ENCODE measurements at places on chromosomes 13 and 19.
A peak's percentile ranks its signal among the peaks of the same experiment; 100 is the strongest.

DNA sequence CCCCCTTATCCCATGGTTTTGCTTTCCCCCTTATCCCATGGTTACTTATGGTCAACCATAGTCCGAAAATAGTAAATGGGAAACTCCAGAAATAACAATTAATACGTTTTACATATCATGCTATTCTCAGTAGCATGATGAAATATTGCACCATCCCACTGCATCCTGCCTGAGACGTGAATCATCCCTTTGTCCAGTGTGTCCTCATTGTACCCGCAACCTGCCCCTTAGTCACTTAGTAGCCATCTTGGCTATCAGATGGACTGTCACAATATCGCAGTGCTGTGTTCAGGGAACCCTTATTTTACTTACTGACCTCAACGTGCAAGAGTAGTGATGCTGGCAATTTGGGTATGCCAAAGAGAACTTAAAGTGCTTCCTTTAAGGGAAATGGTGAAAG lies 10.5 kb upstream of the NBEA start:
- no peak for DNase-seq

DNA sequence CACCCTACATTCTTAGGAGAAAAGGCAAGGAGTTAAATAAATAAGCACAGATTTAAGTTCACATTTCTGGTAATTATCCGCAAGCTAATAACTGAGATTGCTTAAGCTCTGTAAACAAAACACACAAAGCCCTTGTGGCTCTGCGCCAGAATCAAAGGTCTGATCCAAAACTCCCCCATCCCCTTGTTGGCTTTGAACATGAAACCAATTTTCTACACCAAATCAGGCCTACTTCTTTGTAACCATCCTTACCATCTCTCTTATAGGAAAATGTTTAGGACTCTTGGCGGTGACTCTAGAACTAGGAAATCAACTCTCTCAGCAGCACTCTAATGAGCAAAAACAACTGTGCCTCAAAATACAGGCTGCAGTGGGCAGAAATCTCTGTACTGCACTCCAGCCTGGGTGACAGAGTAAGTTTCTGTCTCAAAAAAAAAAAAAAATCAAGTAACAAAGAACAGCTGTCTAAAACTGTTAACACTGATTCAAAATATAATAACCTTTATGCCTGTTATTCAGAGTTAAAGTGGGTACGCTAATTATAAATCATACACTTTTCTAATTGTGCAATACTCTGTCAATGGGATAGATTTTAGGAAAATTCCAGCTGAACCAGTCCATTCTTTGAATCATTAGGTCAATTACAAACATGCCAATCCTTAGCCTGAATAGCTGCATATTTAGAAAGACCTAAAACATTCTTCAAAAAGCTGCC lies 25.8 kb downstream of the ABCC4 start:
- no peak for DNase-seq

GRCh38 chr13:91356919-91357612 lies 9.6 kb downstream of the MIR17HG start:
- no peak for DNase-seq

- DNase-seq, result no peak
Measured at GRCh38 chr19:33957804-33958203, 161.1 kb downstream of the KCTD15 start.

- DNase-seq, result no peak
Measured at GRCh38 chr19:3944018-3944721, 11.3 kb downstream of the NMRK2 start.

- no peak for DNase-seq
Measured at GRCh38 chr13:53045189-53045588, 16.6 kb downstream of the OLFM4 start.

DNA sequence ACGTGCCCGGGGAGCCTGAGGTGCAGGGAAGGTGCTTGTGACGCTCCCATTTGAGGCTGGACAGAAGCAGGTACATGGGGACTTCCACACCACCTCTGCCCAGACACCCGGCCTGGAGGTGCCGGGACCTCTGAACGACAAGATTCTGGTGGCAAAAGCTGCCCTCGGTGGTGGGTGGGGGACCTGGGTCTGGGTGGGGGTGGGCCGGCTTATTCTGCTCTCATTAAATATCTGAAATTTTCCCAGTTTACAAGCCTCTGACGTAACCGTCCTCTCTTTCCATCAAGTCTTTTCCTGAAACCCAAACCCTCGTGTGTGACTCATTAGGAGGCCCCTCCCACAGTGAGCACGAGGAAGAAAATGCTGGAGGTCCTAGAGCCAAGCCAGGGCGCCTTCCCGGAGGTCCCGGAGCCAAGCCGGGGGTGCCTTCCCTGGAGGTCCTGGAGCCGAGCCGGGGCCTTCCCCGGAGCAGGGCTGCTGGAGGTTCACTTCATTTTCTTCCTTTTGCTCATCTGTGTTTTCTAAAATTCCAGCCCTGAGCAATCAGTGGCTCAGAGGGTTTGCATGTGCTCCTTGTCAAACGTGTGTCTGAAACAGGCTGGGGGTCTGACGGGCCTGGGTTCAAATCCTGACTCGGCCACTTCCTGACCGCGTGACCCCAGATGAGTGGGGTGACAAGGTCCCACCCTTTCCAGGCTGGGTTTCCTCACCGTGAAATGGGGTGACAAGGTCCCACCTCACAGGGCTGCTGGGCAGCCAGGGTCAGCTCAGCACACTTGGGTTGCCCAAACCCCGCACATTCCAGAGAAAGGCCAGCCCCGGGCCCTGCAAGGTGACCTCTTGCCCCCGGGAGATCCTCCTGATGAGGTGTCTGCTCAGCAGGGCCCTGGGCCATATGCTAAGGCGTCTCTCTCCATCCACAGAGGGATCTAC lies 10.0 kb downstream of the CFD start:
- DNase-seq, result no peak

GRCh38 chr13:71350886-71351285 lies 516.1 kb downstream of the DACH1 start:
- no peak for DNase-seq

GRCh38 chr13:87356314-87356713 lies 314.9 kb upstream of the SLITRK5 start:
- no peak for DNase-seq

GRCh38 chr13:31107109-31107508 lies 54.6 kb downstream of the HSPH1 start:
- no peak for DNase-seq

DNA sequence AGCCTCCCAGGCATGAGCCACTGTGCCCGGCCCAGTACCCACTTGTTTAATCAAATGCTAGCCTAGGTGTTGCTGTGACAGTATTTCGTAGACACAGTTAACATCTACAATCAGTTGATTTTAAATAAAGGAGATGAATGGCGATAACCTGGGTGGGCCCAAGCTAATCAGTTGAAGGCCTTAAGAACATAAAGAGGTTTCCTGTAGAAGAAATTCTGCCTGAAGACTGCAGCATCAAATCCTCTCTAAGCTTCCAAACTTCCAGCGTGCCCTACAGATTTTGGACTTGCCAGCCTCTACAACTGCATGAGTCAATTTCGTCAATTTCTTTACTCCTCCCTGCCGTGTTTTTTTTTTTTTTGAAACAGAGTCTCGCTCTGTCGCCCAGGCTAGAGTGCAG lies 13.2 kb upstream of the SULT2A1 start:
- DNase-seq, result no peak

- DNase-seq, result no peak
Measured at GRCh38 chr13:78102121-78102677, 183.6 kb upstream of the EDNRB start.

DNA sequence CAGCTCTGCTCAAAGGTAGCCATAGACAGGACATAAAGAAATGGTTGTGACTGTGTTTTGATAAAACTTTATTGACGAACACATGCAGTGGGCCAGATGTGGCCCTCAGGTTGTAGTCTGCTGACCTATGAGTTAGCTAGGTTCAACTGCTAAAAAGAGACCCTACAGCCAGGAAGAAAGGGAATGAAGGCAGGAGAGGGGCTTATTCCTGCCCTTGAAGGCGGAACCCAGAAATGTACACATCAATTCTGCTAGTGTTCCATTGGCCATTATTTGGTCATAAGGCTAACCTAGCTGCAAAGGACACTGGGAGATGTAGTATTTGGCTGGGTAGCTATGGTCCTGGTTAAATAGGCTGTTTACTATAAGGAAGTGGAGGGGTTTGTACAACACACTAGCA lies 18.0 kb downstream of the APBA3 start:
- no peak for DNase-seq

DNA sequence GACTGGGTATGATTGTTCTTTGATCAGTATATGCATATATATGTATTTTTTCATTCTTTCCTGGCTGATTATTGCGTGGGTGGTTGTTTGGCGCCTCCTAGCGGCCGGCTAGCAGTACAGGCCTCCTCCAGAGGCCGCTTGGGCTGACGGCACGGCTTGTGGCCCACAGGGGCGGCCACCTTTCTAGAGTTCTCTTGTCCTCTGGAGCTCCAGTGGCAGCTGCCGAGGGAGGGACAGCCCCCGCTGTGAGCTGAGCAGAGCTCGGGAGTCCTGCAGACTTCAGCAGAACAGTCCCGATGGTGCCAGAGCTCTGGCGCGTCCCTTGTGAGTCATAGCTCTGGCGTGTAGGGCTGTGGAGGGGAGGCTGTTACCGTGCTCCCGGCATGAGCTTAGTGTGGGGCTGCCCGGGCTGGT lies 22.5 kb upstream of the ZNF429 start:
- peak; percentile 65 for DNase-seq

- DNase-seq, result no peak
Measured at GRCh38 chr13:23039266-23039935, 141.4 kb upstream of the SGCG start.

DNA sequence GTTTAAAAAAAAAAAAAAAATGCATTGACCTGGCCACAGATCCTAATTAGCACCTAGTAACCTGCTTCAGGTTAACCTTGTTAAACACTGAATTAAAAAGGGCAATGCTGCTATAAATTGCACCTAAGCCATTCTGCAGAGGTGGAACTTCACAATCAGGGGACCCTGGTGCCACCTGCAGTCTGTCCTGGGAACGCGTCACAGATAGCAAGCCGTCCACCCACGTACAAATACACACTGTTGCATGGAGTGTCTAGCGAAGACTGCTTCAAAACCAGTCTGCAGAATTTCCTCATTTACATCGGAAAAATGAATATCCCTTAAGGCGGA lies 169.3 kb downstream of the COL4A1 start:
- DNase-seq, result no peak

- DNase-seq, result no peak
Measured at GRCh38 chr19:16074488-16075365, 1.6 kb upstream of the TPM4 start.

GRCh38 chr19:46599716-46600373 lies 1.3 kb upstream of the CALM3 start:
- DNase-seq, result no peak

DNA sequence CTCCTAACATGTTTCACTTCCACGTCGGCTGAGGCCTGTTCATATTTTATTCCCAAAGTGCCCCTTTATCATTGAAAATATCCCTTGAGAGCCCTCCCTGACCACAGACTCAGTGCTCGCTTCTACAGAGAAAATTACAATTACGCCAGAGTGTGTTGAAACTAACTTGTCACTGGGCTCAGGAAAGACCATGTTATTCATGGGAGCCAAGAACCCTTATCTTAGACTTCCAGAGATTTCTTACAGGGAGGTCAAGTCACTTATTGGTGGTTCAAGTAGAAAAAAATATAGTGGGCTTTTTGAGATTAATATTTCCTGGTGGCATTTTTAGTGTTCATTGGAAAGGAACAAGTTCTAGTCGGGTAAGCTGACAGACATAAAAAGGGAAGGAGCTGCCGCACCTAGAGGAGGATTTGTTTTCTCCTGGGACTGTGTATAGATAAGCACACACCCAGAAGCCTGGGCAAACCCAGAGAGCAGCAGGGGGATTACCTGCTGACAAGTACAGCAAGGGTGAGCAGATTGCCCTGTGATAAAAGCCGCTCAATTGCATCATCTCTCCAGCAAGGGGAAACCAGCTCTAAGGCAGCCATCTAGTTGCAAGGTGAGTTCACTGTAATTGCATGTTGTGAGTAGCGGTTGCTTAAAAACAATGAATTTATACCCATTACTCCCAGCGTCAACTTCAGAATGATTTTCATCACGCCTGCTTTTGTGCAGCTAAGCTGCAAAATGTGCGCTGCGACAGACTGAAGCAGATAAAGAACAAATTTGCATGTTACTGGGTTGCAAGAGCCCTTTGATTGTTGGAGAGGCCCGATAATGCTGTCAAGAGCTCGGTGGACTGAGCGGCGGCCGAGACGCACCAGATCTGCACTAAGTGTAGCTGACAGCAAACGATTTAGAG lies 46.2 kb downstream of the DCT start:
- DNase-seq, result no peak

GRCh38 chr19:2590630-2591399 lies 111.7 kb downstream of the GNG7 start:
- no peak for DNase-seq

GRCh38 chr19:6476155-6476895 lies 5.3 kb downstream of the DENND1C start:
- peak; percentile 40 for DNase-seq

GRCh38 chr19:3343619-3344502 lies 22.5 kb upstream of the NFIC start:
- no peak for DNase-seq

DNA sequence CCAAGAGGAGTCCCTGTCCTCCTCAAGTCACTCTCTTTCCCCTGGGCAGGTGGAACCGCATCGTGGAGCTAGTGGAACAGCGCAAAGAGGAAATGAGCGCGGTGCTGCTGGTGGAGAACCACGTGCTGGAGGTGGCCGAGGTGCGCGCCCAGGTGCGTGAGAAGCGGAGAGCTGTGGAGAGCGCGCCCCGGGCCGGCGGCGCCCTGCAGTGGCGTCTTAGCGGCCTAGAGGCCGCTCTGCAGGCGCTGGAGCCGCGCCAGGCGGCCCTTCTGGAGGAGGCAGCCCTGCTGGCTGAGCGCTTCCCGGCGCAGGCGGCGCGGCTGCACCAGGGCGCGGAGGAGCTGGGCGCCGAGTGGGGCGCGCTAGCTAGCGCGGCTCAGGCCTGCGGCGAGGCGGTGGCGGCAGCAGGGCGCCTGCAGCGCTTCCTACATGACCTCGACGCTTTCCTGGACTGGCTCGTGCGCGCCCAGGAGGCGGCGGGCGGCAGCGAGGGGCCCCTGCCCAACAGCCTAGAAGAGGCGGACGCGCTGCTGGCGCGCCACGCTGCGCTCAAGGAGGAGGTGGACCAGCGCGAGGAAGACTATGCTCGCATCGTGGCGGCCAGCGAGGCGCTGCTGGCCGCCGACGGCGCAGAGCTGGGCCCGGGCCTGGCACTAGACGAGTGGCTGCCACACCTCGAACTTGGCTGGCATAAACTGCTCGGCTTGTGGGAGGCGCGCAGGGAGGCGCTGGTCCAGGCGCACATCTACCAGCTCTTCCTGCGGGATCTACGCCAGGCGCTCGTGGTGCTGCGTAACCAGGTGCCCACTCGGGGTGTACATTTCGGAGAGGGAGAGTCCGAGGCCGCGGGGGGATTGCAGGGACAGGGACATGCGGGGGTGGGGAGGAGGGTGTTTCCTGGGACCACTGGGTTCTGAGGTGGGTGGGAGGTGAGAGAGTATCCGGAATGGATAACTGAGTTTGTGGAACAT lies 52.8 kb downstream of the SPTBN4 start:
- no peak for DNase-seq

GRCh38 chr13:52936806-52937205 lies 88.4 kb upstream of the PCDH8 start:
- no peak for DNase-seq

- no peak for DNase-seq
Measured at GRCh38 chr19:46373491-46374359, 26.8 kb downstream of the PPP5C start.

Measured in activated gamma-delta T cell treated with Interleukin-2 at 50 U/mL for 16 hours (primary cell).